MV-4-11 (cell line): ENCODE measurements at places on chromosomes 7 and 10.

DNA sequence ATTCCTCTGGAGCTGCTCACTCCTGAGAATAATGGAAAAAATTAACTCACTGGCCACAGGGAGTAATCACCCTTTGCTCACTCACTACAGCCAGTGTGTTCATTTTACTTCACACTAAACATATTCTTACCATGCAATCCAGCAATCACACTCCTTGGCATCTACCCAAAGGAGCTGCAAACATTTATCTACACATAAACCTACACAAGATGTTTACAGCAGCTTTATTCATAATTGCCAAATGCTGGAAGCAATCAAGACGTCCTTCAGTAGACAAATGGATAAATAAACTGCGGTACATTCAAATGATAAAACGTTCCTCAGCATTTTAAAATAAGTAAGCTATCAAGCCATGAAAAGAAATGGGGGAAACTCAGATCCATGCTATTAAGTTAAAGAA lies 34.2 kb upstream of the POM121L12 start:
- DNase-seq, result no peak

GRCh38 chr10:25059990-25060389 lies 43.6 kb downstream of the THNSL1 start:
- DNase-seq, result no peak

DNA sequence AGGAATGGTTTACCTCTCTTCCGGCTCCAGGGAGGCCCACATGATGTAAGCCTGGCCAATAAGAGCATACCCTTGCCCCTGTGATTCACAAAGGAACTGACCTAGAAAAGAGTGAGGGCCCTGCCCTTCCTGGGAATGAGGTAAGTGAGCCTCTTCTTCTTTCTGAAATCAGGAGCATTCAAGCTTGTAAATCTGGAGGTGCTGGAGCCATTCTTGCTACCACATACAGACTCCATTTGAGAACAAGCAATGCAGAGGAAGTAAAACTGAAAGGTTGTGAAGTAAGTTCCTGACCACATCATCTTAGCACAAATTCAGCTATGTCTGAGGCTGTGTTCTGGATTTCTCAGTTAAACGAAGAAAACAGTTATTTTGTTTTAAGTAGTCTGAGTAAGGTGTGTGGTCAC lies 132.2 kb downstream of the CD36 start:
- peak; percentile 85 for DNase-seq

DNA sequence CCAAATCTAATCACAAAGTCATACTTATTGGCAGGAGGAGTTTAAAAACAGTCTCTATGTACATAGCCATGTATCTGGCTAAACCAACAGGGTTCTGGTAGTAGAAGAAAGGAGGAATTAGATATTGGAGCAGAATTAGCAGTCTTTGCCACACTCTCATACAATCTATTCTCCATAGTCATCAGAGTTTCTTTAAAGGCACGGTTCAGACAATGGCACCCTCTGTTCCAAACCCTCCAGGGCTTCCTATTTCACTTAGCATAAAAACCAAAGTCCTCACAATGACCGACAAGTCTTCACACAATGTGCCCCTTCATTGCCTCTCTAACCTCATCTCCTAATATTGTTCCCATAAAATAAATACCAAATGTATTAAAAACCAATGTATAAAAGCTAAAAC lies 12.7 kb downstream of the ZNF438 start:
- no peak for DNase-seq

DNA sequence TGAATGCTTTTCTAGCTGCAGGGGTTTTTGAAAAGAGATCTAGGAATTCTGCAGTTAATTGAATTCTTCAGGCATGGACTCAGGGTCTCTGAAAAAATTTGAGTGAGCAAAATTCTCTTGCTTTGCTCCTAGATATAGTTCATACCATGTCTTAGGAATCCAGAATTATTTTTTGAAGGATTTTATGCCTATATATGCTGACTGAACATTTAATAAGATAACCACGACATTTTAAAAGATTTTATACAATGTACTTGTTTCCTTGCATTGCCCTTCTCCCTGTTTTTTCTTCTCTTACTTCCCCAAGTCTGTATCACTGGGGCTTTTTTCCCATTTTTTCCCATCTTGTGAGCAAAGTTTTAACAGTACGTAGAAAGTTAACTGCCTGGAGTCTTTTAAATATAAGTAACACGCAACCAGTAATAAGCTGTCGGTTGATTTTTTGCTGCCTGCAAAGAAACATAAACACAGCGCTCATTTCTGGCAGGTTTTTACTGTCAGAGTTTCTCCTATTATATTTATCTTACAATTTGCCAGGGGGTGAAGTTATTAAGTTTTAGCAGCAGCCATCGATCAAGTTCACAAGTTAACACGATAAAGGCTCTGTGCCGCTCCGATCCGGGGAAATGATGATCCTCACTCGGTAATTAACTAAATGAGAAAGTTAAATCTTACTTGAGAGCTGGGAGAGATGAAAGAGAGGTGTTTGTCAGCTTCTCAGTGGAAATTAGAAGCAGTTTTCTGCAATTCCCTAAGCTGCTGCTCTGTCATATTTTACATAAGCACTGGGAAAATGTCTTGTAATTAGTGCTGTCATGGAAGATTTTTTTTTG lies 81.0 kb downstream of the POLL start:
- no peak for DNase-seq

GRCh38 chr10:102300278-102300843 lies 55.0 kb downstream of the GBF1 start:
- no peak for DNase-seq

GRCh38 chr7:24705461-24705954 lies 51.8 kb downstream of the GSDME start:
- DNase-seq, result peak; percentile 86

GRCh38 chr7:93955304-93955703 lies 33.8 kb downstream of the GNG11 start:
- no peak for DNase-seq

DNA sequence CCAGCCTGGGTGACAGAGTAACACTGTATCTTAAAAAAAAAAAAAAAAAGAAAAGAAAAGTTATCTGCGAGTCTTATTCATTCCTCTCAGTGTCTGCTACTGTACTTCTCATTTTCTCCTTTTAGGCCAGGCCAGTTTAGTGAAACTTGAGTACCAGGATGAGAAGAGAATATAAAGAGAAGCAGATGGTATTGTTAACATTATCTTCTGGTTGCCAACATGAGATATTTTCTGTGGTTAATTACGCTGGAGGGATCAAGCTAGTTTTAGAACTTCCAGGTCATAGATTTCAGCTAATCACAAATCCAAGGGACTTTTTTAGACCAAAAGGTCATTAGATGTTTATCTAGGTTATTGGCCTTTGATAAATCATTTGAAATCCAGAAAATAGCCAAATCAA lies 252.6 kb upstream of the SMIM30 start:
- DNase-seq, result no peak

GRCh38 chr10:49508654-49509053 lies 30.3 kb downstream of the ERCC6 start:
- peak; percentile 7 for DNase-seq

DNA sequence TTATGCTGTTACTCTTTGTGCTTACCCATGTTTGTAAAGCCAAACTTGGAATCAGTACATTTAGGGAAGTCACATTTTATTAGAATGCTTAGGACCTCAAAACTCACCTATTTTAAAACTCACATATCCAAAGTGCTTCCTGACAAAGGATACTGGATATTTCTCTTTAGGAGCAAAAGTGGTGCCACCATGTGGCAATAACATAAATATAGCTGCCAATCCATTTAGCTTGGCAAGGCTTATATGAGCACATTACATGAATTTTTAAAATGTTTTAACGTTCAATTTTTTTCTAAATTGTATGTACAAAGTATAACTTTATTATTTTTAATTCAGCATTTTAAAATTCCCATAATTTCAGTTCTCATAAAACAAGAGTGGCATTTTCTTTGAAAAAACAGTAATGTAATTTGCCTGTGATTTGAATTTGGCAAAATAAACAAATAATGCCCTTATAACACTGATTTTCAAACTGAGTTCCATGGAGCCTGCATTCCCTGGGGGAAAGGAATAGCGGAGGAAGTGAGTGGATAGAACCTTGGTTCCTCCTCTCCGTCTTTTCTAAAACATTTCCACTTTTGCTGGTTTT lies 75.4 kb downstream of the HDAC9 start:
- peak; percentile 21 for DNase-seq

- no peak for DNase-seq
Measured at GRCh38 chr10:88256886-88257285, 326.2 kb downstream of the RNLS start.

DNA sequence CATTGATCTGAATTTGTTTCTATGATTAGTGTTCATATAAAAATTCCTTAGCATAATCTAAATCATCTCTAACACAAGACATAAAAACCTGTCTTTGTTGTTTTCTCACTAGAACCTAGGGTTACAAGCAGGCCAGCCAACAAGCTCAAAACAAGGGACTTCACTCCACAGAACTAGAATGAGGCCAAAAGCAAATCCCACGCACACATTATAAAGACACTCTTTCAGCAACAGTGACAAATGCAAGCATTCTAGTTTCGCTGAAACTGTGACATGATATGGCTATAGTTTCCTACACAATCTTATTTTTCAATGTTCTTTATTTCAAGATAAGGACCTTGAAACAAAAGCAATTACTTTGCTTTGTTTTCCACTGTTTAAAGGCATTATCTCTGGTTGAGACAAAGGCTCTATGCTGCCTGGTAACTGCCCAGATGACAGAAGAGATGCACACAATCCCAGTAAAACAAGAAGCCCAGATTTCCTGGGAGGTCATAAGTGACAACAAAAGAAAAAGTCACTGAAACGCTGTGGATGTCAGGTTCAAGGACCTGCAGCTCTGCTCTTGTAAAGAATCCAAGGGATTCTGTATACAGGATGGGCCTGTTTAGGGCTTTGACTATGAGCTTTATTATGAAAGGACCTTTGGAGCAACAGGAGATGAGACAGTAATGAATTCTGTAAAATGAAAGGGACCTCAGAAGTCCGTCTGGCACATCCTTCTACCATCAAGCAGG lies 105.3 kb downstream of the SORCS1 start:
- DNase-seq, result no peak
